ENCODE measurements at places on chromosomes 7 and 10.

DNA sequence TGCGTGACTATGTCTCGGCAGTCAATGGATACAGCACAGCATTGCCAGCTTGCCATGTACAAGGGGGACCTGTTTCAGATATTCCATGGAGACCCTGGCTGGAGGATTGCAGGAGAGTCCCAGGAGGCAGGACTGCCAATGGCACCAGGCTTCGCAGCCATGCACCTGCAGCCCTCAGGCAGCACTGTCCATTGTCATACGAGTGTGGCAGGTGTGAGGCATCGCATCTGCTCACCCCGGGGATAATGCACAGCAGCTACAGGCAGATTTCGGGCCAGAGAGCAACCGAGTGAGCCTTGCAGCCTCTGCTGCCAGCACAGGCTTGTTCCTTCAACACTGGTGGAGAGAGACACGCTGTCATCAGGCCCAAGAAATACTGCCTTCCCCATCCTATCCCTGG, 415.1 kb downstream of the PAXIP1 start:
- no peak for DNase-seq

- no peak for DNase-seq
Measured at GRCh38 chr7:47374538-47374937, 207.4 kb downstream of the TNS3 start.

DNA sequence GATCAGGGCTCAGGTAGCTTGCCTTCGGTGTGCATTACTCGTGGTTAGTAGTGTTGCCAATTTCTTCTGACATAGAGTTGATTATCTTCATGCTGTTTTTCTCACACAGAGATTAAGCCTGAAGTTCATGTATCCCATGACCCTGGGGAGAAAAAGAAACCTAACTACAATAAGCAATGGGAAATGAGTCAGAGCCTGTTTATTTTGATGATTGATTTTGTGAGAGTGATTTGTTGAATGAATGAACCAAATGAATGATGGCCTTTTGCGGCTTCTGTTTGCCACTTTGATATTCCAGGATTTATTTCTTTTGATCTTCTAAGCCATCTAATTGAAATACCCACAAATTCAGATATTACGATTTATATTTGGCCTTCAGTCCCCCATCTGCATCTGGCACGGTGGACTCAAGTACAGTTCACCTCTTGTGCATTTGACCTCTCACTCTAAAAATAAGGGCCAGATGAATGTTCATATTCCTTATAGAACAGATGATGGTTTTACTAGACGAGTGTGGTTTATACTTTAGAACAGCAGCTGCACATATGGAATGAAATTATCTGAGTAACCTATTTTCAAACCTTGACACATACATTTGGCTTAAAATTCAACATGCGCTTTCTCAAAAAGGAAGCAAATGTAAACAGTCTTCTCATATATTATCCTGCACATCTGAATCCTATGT, 110.7 kb downstream of the PLCE1 start:
- DNase-seq = no peak

DNA sequence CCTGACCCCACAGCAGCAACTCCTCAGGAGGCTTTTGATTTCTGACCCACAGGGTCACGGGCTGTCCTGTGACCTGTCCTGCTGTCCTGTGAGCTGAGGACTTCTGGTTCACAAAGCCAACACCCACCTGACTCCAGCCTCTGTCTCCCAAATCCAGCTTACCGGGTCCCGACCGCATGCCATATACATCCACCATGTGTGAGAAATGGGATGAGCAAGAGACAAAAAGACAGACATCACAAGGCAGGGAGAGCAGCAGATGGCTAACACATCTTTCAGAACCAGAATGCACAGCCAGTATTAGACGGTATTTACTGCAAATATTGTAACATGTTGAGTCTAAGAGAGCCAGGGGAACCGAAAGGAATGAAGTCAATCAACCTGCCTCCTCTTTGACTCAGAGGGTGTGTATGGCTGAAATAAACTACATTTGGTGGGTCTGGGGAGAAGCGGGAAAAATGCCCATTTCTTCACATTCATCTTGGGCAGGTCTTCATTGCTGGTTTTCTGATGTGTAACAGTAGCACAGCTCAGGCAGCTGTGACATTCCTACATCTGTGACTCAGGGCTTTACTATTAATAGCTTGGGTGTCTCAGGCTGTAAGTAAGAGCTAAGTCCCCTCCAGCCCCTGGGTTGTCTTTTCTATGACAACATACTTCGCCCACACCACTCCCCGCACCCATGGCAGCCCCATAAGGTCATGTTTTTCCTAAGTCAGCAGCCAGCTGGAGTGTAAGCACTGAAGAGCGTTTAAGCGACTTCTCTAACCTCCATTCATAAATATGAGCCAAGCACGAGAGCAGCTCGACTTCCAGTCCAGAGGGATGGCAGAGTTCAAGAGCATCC, 25.0 kb downstream of the ABLIM1 start:
- DNase-seq = no peak

- no peak for DNase-seq
Measured at GRCh38 chr7:123650595-123650994, 5.1 kb upstream of the LMOD2 start.

GRCh38 chr10:73914036-73914435, 3.1 kb downstream of the PLAU start:
- DNase-seq = no peak
